AG04450 (cell line): ENCODE measurements at places on chromosomes 7 and 10.

DNA sequence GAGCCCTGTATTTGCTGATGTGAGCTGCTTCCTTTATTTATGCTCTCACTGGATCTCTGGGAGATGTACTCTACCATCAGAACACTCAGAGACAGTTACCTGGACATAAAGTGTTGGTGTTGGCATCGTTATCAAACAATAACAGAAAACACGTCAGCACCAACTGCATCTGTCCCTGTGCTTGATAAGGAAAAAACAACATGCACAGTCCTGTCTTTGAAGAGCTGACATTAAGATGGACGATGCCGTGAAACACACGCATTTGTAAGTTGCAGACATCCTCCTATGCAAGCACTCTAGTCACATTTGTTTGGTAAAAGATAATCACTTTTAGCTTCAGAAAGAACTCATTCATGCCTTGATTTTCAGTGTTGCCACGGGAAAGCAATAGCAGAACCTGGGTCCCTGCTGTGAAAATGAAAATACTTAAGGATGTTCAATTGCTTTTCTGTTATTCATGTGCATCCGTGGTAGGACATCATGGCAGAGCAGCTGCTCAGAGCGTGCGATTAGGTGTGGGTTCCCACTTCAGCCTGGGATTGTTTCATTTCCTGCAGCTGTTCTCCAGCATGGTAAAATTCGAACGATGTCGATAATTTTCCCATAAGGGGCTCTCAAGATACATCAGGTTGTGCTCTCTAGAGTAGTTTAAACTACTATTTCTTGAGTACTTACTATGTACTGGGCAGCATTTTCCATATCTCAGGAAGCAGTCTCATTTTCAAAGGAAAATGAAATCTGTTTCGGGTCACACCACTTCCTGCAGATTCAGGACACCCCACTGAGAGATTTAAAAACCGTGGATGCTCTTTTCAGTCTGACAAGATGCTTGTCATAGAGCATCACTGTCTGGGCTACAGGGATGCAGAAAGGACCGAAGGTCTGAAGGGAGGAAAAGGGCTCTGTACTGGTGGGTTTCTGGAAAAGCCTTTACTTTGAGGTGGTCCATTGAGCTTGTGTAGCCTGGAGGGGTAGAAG is 248.7 kb downstream of the CAMK1D start:
- DNase-seq = no peak

DNA sequence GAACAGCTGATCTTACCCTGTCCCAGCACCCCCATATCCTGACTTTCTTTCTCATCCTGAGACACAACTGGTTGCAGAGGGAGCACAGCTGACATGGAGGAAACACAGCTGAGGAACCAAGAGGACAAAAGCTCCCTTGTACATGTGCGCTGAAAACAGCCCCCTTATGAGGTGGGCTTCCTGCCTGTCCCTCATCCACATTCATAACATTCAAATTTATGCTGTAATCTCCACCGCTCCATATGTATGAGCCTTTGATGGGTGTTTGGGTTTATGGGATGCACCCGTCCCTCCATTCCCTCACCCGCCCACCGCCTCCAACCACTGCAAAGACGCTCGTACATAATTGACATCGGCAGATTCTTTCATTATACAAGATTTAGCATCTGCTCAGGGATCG is 49.6 kb upstream of the BTRC start:
- no peak for DNase-seq

- no peak for DNase-seq
These were observed 311.9 kb upstream of the SORCS1 start for GRCh38 chr10:107476408-107476807.

GRCh38 chr7:30306976-30307375 is 22.6 kb downstream of the ZNRF2 start:
- DNase-seq = no peak

- no peak for DNase-seq
These were observed 16.4 kb upstream of the ITPRID1 start for GRCh38 chr7:31497516-31497915.

GRCh38 chr10:64350665-64351064 is 829.5 kb downstream of the REEP3 start:
- DNase-seq = no peak

DNA sequence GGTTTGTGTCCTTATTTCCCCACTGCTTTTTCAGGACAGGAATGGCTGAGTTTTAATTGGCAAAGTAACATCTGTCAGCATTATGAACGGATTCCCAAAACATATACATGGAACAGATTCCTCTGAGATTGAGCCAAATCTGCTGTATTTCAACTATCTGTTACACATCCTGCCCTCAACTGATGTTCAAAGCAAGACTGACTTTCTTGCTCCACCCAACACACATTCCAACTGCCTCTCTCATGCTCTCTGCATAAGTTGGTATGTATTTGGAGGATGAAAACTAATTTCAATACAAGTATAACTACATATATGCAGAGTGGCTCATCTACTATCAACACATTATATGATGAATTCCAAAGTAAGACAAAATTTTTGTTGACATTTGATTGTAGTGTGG is 342.2 kb downstream of the GATA3 start:
- DNase-seq = no peak

GRCh38 chr10:3622845-3623621 is 162.0 kb downstream of the KLF6 start:
- DNase-seq = no peak
